CD4-positive, alpha-beta T cell (primary cell): ENCODE measurements at places on chromosomes 12 and 14.

DNA sequence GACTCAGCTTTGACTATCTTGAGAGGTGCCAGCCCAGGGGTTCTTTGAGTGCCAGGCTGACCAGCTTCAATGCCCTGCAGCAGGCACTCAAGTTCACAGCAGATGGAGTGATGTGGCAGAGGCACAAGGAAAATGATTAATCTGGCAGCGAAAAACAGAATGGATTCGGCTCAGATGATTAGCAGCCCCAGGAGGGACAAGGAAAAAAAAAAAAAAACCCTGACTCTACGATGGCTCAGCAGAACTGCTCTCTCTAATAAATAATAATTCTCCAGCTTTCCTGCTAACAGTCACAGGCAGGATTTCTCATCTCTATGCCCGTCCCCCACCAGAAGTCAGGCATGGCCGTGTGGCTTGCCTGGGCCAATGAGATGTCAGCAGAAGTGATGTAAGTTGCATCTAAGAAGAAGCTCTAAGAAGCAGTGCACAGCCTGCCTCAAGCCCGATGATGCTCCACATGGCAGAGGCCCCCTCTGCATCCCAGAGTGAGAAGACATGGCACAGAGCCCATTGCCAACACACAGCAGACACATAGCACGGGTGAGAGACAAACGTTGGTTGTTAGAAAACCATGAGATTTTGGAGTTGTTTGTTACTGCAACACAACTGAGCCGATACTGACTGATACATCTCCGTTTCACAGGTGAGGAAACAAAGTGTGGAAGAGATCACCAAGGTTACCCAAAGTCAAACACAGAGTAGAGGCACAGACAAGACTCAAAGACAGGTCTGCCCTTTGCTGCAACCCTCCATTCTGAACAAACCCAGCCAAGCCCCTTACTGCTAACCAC, 111.0 kb downstream of the SCARB1 start:
- no peak for DNase-seq

GRCh38 chr12:93234641-93235040, 143.1 kb upstream of the NUDT4 start:
- no peak for DNase-seq

GRCh38 chr14:63470962-63471793, 72.0 kb downstream of the PPP2R5E start:
- DNase-seq, result peak; percentile 45

- no peak for DNase-seq
Measured at GRCh38 chr14:78823035-78823434, 652.9 kb downstream of the NRXN3 start.

GRCh38 chr14:57785058-57785457, 80.8 kb downstream of the SLC35F4 start:
- DNase-seq, result no peak

DNA sequence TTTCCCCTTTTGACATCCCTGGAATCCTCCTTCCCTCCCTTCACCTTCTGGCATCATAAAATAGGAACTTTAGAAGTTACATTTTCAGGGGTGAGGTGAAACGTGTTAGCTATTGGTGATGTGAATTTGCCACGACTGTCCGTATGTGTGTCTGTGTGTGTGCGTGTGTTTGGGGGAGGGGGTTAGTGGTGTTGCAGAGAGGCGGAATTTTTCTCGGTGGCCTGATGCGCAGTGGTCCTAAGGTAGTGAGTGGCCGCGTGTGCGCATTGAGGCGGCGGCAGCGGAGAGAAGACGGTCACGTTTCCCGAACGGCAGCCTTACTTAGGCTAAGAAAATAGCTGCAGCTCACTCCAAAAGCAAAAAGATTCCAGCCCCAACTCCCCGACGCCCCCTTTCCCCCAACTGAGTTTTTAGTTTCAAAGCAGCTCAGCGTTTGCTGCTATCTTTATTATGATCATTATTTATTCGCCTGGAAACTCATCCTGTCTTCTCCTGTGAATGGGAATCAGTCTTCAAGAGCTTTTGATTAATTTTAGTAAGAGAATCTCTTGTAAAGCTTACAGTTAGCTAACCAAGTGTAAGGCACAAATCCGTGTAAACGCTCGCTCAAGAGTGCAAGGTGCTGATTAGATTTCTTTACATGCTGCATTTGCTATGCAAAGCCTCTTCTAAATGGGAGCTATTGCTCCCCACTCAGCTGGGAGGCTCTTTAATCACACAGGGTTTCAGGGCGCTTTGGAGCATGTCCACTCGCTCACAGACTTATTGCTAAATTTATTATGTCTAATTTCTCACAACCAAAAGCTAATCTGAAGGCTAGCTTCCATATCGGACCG, 4.7 kb downstream of the FLRT2 start:
- DNase-seq, result no peak

DNA sequence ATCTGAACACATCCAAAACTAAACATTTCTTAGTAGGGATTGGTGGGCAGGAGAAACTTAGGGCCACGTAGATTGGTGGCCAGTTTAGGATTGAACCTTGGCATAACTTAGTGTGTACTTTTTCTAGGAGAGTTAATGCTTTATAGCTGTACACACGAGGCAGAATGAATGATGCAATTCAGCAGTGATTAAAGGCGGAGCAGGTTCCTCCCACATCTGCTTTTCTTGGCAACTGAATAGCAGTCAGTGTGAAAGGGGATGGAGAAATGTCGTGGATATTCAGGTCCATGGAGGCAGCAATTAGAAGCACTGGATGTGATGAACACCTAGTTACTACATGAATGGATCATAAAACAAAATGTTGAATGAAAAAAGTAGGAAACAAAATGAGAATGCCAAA, 493.8 kb downstream of the FUT8 start:
- DNase-seq, result no peak

GRCh38 chr14:22872033-22872832, 693 bp downstream of the LRP10 start:
- peak; percentile 68 for DNase-seq

GRCh38 chr14:73887318-73887616, 608 bp downstream of the ZNF410 start:
- no peak for DNase-seq

DNA sequence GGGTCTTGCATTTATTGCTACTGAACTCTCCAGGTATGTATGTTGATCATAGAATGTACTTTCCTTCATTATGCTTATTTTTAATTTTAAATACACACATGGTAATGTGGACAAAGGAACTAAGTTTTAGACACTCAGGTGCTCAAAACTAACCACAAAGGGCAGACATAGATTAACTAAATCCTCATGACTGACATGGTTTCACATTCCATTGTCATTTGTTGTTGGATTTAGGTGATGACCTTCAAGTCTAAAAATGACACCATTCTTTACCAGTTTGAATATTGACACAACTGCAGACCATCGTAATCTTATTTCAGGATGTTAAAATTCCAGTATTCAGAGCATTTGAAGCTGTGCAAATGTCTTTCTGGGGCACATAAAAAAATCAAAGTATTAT, 128.4 kb downstream of the BBS10 start:
- no peak for DNase-seq

DNA sequence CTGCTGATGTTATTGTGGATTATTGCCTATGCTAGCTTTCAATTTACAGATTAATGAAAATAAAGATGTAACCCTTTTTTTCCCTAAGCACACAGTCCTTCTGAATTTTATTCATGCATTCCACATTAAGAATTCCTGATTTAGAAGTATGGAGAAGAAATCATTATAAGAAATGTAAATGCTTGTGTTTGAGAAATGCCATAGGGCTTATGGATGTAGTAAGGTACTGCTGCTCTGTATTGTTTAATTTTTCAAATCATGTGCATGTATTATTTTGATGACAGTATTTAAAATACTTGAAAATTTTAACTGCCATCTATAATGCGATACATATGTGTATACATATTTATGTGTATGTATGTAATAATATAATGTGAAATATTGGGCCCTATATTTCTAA, 167.1 kb upstream of the SOX5 start:
- DNase-seq, result no peak

DNA sequence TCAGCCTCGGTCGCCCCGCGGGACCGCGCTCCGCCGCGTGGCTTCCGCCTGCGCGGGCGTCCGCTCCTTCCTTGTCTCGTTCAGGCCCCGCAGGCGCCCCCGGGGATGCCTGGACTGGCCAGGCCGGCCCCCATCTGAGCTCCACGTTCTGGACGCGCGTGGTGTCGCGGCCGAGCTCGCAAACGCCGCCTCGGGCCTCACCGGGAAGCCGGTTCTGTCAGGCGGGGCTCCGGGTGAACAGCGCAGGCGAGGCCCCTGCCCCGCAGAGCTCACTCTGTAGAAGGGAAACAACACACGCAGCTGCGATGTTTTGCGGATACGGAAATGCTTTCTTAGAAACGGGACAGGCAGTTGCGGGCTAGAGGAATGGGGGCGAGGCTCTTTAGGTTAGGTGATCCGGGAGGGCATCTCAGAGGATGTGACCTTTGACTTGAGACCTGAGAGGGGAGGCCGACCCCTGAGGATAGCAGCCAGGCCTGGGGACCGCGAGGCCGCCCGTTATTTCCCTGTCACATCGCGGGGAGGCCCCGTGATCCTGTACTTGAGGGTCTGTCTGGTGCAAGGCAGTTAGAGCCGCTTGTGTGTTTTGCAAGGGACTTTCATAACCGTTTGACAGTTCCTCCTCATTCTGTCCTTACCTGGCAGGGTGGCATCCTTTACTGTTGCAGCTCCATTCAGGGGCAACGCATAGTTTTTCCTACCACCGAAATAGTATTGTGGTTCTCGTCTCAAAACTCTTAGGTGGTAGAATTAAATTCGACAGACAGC, 584 bp downstream of the VRK1 start:
- peak; percentile 27 for DNase-seq

DNA sequence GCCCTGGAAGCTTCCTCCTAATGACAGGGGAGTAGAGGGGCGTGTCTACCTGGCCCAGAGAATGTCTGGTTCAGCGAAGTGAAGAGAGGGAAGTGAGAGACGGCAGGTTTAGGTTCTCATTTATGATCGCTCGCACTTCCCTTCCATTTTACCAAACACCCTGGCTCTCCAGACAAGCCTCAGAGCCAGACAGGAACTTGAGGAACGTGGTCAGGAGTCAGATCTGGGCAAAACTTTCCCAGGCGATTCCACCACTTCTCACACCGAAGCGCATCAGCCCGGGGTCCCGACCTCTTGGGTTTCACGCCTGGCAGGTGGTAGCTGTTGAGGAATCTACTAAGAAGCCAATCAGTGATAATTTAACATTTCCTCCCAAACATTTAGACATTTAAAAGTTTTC, 21.3 kb downstream of the ACTN1 start:
- DNase-seq, result no peak

- DNase-seq, result no peak
Measured at GRCh38 chr12:115871714-115872113, 405.8 kb downstream of the MED13L start.

DNA sequence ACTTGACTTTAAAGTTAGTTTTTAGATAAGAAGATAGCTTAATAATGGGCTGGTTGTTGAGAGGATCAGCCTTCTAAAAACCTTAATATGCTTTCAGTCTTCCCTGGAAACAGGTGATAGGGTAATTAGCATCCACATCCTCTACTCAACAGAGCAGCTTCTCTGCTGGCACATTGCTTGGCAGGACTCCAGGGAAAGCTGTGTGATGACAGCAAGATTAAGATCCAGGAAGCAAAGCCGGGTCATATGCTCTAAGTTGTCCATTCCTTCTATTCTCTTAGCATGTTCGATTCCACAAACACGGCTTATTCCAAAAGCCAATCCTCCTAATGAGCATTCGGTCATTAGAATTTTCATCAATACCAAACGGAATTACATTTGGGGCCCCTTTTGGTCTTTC, 87.0 kb downstream of the HMGA2 start:
- no peak for DNase-seq

DNA sequence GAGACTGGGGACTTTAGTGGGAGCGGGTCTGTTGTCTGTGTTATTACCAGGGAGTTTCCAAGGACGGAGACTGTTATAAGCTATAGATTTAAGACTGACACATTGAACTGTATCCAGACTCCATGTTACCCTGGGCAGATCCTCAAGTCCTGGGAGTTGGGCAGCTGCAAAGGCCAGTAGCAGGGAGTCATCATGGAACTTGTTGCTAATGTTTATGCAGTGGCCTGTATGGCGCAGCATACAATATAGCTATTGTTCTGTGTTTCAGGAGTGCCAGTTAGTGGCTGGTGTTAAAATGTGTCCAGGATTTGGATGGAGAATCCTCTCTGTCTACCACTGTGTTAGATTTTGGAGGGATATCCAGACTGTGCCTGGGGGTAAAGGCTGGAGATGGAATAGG, 31.7 kb downstream of the SMOC1 start:
- DNase-seq, result no peak

DNA sequence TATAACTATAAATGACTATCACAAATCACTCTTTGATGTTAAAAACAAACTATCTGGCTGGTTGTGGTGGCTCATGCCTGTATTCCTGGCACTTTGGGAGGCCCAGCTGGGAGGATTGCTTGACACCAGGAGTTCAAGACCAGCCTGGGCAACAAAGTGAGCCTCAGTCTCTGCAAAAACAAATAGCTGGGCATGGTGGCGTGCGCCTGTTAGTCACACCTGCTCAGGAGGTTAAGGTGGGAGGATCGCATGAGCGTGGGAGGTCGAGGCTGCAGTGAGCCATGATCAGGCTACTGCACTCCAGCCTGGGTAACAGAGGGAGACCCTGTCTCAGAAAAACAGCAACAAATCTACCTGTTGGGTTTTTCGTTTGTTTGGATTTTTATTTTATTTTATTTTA, 5.4 kb downstream of the TXNRD1 start:
- no peak for DNase-seq

- DNase-seq, result no peak
Measured at GRCh38 chr14:93706360-93706955, 81.8 kb downstream of the PRIMA1 start.

GRCh38 chr12:93085383-93086287, 156.5 kb upstream of the EEA1 start:
- DNase-seq, result no peak

- DNase-seq, result no peak
Measured at GRCh38 chr14:100441271-100441947, 118.3 kb downstream of the SLC25A47 start.

GRCh38 chr12:115199831-115200230, 515.9 kb upstream of the TBX3 start:
- DNase-seq, result no peak

DNA sequence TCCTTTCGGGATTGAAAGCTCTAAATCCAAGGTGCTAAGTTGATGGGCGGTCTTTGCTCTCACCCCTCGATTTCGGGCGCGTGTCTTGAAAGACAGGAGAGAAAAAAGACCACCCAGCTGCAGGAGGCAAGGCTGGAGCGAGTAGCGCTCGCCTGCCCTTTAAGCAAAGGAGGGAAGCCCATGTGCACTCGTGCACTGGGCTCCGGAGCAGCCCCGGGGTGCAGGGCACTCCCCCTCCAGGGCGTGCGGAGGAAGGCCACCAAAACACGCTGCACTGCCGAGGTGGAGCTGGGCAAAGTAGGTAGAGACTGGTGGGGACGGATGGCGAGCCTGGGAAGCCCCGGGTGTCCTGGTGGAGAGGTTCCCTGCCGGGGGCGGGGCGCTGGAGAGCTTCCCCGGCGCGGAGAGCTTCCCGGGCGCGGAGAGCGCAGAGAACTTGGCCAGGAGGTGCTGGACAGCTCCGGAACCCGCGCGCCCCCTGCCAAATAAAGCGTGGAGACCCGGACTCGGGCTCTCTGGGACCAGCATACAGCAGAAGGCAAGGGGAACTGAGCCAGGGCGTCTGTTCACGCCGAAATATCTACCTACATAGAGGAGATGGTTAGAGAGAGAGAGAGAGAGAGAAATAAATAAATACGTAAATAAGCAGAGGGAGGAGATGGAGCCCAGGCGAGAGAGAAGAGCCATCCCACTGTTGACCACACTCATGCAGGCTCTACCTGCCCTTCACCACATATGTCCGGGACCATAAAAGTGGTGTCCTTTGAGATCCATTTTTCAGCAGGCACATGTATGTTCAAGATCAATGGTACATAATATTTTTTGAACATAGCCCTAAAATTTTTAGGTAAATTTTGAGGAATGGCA, 662 bp upstream of the NELL2 start:
- DNase-seq, result peak; percentile 29
